Eye (tissue), 1 donor: ENCODE measurements at places on chromosomes 2 and 18.

GRCh38 chr2:5696404-5696944 is 4.3 kb downstream of the SOX11 start:
- DNase-seq, result peak; percentile 77

- DNase-seq, result peak; percentile 66
These were observed 66.8 kb upstream of the DNER start for GRCh38 chr2:229780856-229781773.

- no peak for DNase-seq
These were observed 7.2 kb upstream of the GPC1 start for GRCh38 chr2:240428245-240428644.

DNA sequence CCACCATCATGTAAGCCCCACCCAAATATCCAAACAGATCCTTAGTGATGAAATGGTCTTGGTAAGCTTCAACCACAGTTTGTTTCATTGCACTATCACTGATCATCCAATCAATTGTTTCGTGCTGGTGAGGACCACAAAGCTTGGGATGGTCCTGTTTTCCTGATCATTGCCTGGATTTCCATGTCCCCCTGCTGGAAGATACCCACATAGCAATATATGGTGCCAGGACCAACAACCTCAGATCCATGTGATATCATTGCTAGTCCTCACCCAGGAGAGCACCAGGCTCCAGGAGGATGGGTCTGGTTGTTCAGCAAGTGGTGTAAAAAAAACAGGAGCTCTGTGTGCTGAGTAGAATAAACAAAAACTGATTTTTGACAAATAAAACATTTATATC is 206.5 kb upstream of the SH3BP4 start:
- DNase-seq, result no peak

- no peak for DNase-seq
These were observed 59.0 kb upstream of the KLHL14 start for GRCh38 chr18:32831781-32832180.

GRCh38 chr2:101998896-101999789 is 7.4 kb downstream of the IL1R2 start:
- DNase-seq, result no peak

- peak; percentile 86 for DNase-seq
These were observed 182.7 kb downstream of the RPIA start for GRCh38 chr2:88874063-88874657.

GRCh38 chr2:46460241-46460921 is 19.0 kb upstream of the TMEM247 start:
- peak; percentile 76 for DNase-seq
